Stimulated activated CD8-positive, alpha-beta memory T cell treated with anti-CD3 and anti-CD28 coated beads, Interleukin-7, amount 100 ng/mL, for 1 hour (primary cell): ENCODE measurements at places on chromosomes 2 and 18.

- no peak for DNase-seq
Observed at GRCh38 chr2:173232956-173233744, 121.5 kb upstream of the CDCA7 start.

DNA sequence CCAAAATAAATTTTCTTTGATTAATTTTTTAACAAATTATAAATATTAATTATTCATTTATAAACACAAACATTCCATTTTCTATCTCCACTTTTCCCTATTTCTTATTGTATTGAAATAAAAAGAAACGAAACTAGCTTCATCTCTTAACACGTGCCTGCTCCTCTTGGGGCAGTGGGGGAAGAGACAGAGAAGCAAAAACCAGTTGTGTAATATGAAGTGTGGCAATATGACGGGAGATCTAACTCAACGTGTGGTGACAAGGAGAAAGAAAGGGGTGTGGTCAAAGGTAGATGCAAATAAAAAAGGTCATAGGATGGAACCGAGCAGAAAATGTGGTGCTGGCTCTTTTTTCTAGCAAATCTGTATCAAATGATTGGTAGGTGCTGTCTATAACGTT, 106.9 kb upstream of the SLC8A1 start:
- no peak for DNase-seq

- no peak for DNase-seq
Observed at GRCh38 chr2:68850524-68850923, 20.7 kb downstream of the BMP10 start.

- no peak for DNase-seq
Observed at GRCh38 chr2:217740756-217741155, 262.0 kb downstream of the TNS1 start.
